ENCODE measurements at places on chromosomes 2 and 18.
A peak's percentile ranks its signal among the peaks of the same experiment; 100 is the strongest.

DNA sequence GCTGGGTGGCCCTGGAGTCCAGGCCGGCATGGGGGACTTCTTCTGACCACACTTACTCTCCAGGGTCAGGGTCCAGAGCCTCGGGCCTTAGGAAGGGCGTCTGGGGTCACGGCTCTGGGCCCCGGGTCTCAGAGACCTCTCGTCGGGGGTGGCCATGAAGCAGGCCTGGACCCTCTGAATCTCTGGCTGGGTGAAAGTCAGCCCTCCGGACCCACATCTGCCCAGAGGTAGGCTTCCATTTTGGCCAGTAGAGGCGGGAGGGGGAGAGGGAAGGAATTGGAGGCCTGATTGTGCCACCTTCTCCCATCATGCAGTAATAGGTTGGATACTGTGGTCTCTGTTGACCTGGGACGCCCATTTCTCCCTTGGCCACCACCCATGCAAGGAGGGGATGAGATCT is 125.3 kb upstream of the GPC1 start:
- DNase-seq = no peak

DNA sequence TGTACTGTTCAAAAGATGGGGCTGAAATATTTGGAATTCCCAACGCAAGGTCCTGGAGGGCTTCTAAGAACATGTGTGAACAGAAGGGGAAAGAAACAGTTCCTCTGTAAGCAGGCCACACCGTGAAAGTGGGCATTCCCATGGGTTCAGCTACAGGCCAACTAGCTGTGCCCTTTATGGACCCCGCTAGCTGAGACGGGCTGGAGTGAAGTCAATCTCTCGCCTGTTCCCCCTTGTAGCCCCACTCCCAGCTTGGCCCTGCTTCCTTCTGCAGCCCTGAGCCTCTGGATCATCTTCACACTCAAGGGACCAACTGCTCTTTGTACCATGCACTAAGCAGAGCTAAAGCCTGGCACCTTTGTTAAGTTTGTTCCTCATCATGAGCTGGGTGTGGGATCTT is 55.4 kb downstream of the POLR1A start:
- no peak for DNase-seq

GRCh38 chr2:2960441-2961133 is 417.0 kb downstream of the EIPR1 start:
- DNase-seq = no peak

- DNase-seq = no peak
Observed at GRCh38 chr2:52539026-52539970, 1228.3 kb upstream of the CHAC2 start.

- no peak for DNase-seq
Observed at GRCh38 chr2:3451169-3451568, 68.2 kb downstream of the ADI1 start.

DNA sequence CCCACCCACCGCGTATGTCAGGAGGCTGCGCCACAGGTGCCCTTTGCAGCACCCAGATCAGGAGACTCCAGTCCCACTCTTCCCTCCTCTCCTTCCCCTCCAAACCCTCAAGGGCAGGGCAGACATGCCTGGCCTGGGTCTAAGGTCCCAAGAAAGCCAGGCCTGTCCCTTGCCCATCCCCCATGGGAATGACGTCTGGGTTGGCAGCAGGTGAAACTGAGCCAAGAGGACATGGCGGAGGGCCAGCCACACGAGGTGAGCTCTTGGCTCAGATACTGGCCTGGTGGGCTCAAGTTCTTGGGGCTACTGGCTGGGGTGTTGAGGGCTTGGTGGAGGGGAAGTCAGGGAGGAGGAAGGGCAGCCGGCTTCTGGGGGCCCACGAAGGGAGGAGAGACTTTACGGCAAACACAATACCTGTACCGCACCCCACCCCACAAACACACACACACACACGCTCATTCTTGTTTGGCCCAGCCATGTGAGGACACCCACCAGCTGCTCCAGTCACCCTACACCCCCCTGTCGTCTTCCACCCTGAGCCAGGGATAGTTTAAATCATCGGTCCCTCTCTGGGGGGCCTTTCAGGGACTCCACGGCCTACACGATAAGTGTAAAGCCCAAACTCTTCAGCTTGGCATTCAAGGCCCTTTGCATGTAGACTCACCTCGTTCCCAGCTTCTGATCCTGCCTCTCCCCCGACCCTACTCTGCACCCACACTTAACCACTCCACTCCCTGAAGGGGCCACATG is 24.1 kb upstream of the TNS1 start:
- no peak for DNase-seq

- no peak for DNase-seq
Observed at GRCh38 chr2:175840256-175840655, 161.8 kb downstream of the LNPK start.

GRCh38 chr18:43587538-43588153 is 310.4 kb upstream of the SYT4 start:
- DNase-seq = peak; percentile 56

DNA sequence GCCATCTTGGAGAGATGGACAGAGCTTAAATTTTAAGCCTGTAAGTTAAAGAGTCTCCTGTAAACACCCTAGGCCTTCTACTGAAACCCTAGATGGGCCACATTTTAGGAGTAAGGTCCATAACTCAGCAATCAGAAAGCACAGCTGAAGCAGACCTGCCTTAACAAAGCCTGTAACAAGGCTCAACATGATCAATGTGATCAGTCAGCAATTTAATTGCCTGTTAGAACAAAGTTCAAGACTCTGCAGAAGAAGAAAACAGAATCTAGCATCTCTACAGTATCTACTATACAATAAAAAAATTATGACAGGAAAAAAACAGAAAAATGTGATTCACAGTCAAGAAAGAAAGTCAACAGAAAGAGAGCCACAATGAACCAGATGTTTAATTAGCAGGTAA is 27.1 kb downstream of the SEPTIN10 start:
- DNase-seq = no peak

GRCh38 chr2:64837925-64838641 is 151.1 kb upstream of the SLC1A4 start:
- no peak for DNase-seq

DNA sequence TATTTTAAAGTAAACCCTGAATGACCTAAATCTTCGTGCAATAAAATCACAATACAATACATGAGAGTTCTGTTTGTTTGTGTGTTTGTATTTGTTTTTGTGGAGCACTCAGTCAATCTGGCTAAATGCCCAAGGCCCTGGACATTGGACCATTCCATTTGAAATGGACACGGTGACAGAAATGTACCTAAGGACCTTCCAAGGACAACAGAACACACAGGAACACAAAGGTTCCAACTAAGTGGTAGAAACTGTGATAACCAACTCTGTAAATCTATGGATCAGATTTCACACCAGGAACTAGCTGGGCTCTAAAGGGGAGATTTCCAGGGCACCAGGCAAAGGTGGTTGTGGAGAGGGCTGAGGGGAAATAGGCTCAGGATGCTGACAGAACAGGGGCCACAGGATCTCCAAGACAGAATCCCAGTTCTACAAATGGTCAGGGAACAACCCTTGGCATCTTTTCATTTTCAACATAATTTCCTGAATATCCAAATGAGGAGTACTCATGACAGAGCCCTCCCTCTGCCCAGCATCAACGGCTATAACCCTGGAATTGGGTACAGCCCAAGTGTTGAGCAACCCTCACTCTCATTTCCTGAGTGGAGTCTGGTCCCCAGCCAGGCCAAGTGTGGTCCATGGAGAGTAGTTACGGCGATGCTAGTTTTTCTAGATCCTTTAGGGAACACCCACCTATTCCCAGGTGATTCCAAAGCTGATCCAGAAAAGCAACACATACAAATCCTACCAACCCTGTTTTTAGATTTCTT is 78.4 kb downstream of the NCKAP5 start:
- no peak for DNase-seq

GRCh38 chr2:62074233-62074632 is 121.7 kb upstream of the B3GNT2 start:
- DNase-seq = no peak

DNA sequence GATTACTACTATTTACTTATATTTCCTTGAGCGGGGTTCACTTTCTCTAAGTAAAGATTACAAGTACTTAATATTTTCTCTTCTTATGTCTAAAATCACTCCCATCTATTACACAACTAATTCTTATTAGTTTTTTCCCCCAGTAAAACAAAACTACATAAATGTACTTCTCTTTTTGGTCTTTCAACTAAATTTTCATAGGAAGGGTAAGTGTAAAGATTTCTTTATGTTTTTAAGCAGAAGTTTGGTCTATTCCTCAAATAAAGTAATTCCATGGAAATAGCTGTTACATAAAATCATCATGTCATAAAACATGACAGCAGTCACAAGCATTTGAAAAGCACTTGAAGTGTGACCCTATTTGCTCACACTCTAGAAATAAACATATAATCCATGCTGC is 249.0 kb downstream of the ZEB2 start:
- DNase-seq = no peak

GRCh38 chr2:20702563-20702962 is 35.6 kb downstream of the GDF7 start:
- DNase-seq = no peak

DNA sequence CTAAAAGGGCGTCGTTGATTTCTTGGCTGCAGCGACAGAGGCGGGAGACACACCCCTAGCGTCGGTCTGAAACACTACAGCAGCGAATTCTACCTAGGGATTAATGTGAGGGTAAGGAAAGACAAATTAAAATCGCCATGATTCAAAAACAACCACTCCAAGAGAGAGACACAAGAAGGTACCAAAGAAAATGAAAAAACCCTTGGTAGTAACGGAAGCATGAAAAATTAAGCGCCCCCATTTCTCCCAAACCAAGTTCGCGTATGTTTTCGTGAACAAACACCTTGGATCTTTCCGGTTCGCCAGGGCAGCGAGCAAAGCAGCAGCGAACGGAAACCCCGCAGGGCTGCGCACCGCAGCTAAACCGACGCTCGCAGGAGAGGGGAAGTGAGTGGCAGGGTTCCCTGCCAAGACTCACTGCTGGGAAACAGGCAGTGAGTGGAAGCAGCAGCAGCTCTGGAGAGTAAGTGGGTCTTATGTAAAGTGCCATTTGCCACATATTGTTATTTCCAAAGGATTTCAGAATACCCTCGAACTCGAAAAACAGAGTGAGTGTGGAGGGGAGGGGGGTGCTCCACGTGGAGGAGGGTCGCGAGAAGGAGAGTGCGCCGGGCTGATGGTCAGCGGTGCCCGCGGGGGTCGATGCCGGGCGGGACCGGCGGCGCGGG is 1.0 kb downstream of the PPP3R1 start:
- DNase-seq = peak; percentile 68

- no peak for DNase-seq
Observed at GRCh38 chr2:105248316-105249070, 7.0 kb downstream of the GPR45 start.

DNA sequence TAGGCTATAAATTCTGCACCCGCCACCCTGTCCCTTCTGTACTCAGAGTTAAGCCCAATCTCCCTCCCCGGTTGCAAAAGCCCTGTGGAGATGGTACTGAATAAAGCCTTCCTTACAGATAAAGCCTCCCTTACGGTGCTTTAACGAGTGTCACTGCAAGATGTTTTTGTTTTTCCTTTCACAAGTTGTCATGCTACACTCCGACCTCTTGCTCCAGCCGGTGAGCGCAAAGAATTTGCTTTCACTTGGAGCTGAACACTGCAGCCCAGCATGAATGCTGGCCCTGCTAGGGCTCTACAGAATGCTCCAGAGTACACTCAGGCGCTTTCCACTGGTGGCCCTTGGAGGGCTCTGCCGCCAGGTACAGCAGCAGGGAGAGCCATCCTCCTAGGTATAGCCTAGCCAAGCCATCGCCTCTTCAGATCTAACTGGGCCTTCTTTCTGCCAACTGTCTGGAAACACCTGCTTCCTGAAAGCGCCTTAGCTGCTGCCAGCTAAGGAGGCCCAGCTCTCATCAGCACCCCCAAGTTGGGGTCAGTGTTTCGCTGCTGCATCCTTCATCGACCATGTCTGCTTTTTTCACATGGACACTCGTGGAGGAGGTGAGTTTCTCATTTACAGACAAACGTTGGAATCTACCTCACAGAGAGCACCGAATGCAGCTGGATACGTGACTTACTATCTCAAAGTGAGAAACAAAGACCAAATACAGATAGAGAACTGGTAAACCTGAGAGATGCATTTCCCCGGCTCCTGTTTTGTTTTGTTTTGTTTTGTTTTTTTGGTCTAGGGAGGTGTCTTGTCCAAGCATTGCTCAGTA is 13.4 kb upstream of the CREG2 start:
- no peak for DNase-seq

DNA sequence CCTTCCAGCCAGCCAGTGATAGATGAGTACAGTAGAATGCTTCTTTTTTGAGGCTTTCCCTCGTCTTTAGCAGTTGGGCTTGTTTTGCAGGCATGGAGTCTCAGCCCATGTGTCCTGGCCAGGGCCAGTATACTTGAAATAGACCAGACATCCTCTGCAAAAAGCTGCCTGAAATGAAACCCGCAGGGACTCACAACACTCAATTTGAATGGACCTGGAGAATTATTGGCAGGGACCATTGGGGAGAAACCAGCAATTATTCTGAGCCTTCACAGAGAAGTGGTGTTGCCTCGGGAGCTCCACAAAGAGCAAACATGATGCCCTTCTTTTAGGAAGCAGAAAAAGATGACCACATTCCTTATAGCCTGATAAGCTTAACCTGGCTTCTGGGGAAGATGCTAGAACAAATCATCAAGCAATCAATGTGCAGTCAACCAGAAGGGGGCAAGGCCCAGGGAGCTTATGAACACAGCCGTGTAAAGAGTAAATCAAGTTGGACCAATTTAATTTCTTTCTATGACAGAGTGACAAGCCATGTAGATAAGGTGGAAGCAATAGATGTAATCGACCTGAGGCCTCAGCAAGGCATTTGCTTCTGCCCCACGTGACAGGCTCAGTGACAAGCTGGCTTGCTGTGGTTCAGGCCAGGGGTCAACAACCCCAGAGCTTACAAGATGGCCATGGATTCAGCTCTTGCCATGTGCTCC is 42.1 kb downstream of the BOD1L2 start:
- DNase-seq = no peak

- DNase-seq = no peak
Observed at GRCh38 chr2:65076345-65076710, 20.1 kb downstream of the CEP68 start.

DNA sequence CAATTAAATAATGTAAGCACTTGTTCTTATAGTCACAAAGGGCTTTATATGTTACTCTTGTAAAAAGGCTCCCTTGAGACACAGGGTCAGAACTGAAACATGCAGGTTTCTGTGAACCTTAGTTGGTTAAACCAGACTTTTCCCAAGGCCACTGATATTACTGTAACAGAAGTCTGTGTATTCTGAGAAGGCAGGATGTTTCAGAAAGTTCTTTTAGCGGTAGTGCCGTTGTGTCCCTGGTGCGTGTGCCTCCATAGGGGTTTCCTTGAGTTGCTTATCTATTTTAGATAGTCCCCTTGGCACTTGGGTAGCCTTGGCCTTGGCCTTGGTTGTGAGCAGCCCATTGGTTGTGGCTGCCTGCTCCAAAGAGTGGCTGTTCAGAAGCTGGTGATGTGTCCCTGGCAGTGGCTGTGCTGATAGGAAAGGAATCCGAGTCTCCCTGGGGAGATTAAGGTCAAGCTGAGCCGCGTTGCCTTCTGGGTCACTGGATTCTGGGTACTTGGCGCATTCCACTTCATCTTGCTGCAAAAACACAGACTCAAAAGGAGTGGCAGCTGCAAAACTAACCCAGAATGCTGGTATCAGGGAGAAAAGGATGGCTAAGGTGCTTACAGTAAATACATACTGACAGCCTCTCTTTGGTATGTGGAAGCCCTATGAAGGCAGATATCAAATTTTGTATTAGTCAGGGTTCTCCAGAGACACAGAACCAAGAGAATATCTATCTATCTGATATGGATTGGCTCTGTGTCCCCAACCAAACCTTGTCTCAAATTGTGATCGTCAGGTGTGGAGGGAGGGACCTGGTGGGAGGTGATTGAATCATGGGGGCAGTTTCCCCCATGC is 69.7 kb downstream of the FHOD3 start:
- no peak for DNase-seq

- no peak for DNase-seq
Observed at GRCh38 chr18:24018299-24018886, 3.8 kb downstream of the TTC39C start.

- no peak for DNase-seq
Observed at GRCh38 chr18:9666548-9666947, 41.6 kb upstream of the RAB31 start.

Data from SHP77 (cell line).